ENCODE measurements at places on chromosomes 3 and 15.

GRCh38 chr3:160003520-160004128 is 15.0 kb downstream of the IL12A start:
- DNase-seq: no peak

DNA sequence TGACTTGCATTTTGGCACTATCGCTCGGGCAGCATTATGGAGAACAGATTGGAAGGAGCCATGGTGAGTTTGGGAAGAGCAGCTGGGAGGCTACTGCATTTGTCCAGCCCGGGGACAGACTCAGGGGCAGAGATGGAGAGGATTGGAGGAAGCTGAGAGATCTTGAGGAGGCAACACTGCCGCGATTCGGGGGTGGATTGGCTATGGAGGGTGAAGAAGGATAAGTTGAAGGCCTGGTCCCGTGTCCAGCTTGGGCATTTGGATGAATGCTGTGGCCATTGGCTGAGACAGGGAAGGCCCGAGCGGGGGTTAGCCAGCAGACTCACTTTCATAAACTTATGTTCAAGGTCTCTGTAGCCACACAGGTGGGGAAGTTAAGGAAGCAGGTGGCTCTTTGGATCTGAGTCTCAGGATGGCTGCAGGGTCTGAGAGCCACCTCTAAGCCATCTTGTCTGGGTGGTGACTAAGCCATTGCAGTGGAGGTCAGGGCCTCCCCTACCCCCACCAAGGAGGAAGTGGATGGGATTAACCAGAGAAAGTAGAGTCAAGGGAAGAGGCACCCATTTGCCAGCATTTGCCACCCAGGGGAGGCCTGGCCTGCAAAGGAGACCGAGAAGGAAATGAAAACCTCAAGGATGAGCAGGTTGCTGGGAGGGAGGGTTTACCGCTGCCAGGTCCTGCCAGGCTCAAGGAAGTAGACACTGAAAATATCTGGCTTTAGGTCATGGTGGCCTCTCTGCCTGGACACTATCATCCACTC is 144.0 kb upstream of the TLE3 start:
- DNase-seq: no peak

GRCh38 chr3:157626817-157627216 is 123.6 kb upstream of the VEPH1 start:
- DNase-seq: no peak

GRCh38 chr15:92663250-92663951 is 7.8 kb upstream of the FAM174B start:
- DNase-seq: no peak

- DNase-seq: no peak
Measured at GRCh38 chr3:87225659-87226058, 1.4 kb upstream of the CHMP2B start.

Measured in stimulated activated CD8-positive, alpha-beta memory T cell treated with anti-CD3 and anti-CD28 coated beads, Interleukin-7, amount 100 ng/mL, for 1 hour (primary cell).